ENCODE measurements at places on chromosomes 16 and 17.

- DNase-seq = no peak
These were observed 208.2 kb upstream of the CHMP6 start for GRCh38 chr17:80783486-80783885.

DNA sequence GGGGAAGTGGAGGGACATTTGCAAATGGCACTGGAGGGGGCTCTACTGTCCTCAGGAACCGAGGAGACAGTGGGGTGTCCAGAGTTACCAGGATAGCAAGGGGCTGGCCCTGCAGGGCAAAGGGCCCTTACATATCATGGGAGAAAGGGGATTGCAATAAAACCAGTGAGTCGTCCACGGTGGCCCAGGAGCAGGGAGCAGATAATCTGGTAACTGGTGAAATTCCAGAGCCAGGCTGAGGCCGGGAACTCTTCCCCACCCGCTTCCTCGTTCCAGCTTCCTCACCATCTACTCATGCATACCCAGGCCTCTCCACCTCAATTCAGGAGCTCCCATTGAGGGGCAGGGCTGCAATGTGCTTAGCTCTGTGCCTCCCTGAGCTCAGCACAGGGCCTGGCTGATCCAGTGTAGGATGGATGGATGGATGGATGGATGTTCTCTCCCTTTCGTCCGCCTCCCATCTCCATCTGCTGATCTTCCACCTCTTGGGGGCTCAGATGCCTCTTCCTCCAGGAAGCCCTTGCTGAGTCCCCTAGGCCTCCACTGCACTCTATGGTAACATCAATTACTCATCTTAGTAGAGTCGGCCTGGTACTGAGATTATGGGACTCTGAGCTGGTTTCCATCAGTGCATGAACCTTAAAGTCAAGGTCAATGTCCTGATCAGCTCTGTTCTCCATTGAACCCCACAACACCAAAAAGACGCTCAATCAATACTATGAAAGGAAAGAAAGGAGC is 41.2 kb upstream of the NDRG4 start:
- DNase-seq = no peak

DNA sequence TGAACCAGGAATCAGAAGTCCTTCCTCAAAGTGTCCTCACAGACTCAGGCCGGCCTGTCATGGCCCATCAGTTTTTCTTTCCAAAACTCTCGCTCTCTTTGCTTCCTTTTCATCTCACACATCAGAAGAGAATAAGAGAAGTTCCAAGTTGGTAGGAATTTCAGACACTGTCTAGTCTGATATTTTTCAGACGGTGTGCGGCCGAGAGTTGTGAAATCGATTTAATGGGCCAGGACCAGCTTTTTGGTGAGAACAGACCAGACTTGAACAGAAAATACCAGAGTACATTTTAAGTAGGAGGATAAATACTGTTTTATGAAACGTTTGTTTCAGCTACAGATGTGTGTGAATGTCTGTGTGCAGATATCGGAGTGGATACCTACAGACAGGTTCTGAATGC is 24.8 kb upstream of the RCVRN start:
- DNase-seq = no peak

DNA sequence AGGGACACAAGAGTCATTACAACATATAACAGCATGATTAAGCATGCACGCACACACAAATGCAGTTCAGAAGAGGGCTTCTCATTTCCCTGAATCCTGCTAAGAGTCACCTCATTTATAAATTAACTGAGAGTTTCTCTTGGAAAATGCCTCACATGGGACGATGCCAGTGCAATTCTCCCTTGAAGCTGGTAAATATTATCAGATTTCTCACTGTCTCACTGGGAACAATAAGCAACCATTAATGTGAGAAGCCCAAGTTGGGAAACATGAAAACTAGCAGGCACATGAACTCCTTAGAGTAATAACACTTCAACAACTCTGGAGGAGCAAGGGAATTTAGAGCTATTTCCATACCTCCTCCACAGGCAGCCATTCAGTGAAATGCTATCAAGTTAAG is 26.4 kb downstream of the SETD6 start:
- DNase-seq = no peak

DNA sequence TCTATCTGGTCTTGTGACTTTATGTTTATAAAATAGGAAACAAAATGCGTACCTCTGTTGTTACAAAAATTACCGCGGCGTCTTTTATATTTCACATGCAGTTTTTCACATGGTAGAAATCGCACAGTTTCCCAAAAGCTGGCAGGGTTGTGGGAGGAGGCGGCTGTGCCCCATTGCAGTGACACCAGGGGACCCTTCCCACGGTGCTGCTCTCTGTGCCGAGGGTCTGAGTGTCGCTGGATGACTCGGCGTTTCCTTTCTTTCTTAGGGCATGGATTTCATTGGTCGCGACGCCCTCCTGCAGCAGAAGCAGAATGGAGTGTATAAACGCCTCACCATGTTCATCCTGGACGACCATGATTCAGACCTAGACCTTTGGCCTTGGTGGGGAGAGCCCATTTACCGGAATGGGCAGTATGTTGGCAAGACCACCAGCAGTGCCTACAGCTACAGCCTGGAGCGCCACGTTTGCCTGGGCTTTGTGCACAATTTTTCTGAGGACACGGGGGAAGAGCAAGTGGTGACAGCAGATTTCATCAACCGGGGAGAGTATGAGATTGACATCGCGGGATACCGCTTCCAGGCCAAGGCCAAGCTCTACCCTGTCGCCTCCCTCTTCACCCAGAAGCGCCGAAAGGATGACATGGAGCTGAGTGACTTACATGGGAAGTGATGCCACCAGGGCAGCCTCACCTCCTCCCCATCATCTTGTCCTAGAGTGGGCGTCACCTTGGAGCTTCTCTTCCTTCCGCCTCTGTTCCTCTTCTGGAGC is 17.2 kb upstream of the CLEC18C start:
- DNase-seq = no peak

DNA sequence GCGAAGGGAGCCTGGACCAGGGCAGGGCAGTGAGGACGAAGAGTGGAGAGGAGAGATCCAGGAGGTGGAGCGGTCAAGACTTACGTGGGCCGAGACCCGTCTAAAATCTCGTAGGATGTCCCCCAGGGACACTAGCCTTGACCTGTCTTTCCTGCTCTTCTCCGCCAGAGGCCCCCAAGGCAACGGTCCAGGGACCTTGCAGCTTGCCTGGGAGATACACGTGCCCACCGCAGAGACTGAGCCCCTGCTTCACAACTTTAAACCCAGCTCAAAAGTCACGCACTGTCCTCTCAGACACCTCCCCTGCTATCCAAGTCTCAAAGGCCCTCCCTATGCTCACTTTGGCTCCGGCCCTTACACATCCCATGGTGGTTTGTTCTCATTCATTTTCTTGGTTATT is 9.4 kb downstream of the TIGD7 start:
- no peak for DNase-seq
